ENCODE measurements at places on chromosomes 5 and 9.

GRCh38 chr5:62681117-62681850 is 102.7 kb downstream of the LRRC70 start:
- no peak for DNase-seq

DNA sequence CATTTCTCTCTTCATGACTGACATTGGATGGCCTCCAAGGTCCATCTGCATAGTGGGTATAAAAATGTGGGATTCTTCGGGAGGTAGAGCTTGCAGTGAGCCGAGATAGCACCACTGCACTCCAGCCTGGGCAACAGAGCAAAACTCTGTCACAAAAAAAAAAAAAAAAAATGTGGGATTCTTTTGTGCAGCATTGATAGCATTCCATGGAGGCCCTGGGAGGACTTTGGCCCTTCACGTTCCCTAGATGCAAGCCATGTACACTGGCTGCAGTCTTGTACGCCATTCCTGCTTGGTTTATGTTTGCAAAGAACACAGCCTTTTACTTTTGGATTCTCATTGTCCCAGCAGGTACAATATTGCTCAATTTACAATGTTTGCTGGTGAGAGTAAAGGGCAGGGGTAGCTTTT is 157.8 kb downstream of the SLCO4C1 start:
- DNase-seq = no peak

- DNase-seq = no peak
Measured at GRCh38 chr5:95347506-95348120, 43.6 kb upstream of the FAM81B start.

GRCh38 chr5:76384189-76384588 is 18.9 kb upstream of the IQGAP2 start:
- DNase-seq = no peak
